ENCODE measurements at places on chromosomes 12 and 14.

- peak; percentile 10 for DNase-seq
- no peak overlapping the region for H3K4me3 ChIP-seq
- H3K36me3 ChIP-seq: no peaks in the 10 kb centered on the region
- H3K27ac ChIP-seq: no peak overlapping the region
Measured at GRCh38 chr14:77988970-77989369, 181.2 kb upstream of the NRXN3 start.

GRCh38 chr12:89544681-89545184 lies 18.9 kb upstream of the POC1B start:
- H3K4me3 ChIP-seq: no peak overlapping the region
- H3K27ac ChIP-seq: no peak overlapping the region
- H3K4me1 ChIP-seq: peaks cover 20% of the 10 kb centered on the region
- H3K36me3 ChIP-seq: no peaks in the 10 kb centered on the region

GRCh38 chr12:26252946-26253345 lies 57.6 kb downstream of the SSPN start:
- no peak for DNase-seq
- no peaks in the 10 kb centered on the region for H3K4me1 ChIP-seq
- H3K36me3 ChIP-seq: no peaks in the 10 kb centered on the region
- no peaks in the 10 kb centered on the region for H3K27me3 ChIP-seq
- H3K27ac ChIP-seq: no peak overlapping the region
- no peak overlapping the region for H3K4me3 ChIP-seq

DNA sequence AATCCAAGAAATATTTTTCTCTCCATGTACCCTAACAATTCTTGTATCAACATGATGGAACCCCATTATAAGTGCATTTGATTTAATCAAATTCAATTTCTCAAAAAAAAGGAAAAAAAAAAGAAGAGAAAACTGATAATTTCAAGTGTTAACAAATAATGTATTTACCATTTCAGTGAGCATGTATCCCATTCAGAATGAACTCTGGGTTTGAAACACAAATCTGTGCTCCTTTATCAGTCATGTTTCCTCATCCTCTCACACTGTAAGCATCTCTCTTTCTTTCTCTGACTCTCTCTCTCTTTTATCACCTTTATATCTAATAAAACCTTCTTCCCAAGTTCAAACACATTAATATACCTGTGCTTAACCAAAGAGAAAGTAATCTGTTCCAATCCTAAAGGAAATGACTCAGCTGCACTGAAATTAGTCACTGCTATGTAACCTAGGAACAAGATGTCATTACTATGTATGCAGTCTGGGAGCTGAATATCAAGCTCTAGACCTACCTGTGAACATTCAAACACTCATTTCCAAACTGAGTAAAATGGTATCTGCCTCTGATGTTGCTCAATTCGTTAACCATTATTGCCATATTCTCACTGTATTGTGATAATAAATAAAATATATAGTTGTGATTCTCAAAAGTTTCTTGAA lies 135.0 kb upstream of the LRIG3 start:
- no peaks in the 10 kb centered on the region for H3K36me3 ChIP-seq
- no peak overlapping the region for H3K4me3 ChIP-seq
- H3K27me3 ChIP-seq: no peaks in the 10 kb centered on the region
- H3K27ac ChIP-seq: no peak overlapping the region
- H3K4me1 ChIP-seq: no peaks in the 10 kb centered on the region

DNA sequence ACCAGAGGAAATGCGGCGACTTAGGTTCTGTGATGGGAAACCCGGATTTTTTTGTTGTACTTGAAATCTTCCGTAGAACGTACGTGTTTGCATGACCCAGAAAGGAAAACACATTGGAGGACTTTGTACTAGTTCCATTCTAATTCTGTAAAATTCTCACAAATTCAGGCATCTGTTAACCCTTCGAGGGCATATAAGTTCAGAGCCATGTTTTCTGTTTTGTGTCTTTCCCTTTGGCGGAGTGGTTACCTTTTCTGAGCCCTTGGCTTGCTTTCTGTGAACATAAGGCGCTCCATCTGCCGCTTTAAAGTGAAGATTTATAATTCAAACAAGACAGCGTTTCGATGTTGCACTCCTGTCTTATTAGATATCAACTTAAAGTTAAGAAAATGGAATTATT lies 34.2 kb downstream of the BICD1 start:
- H3K4me1 ChIP-seq: no peaks in the 10 kb centered on the region
- H3K27ac ChIP-seq: no peak overlapping the region
- DNase-seq: no peak
- no peaks in the 10 kb centered on the region for H3K27me3 ChIP-seq
- H3K36me3 ChIP-seq: no peaks in the 10 kb centered on the region

GRCh38 chr12:51773145-51773869 lies 75.2 kb downstream of the FIGNL2 start:
- no peaks in the 10 kb centered on the region for H3K36me3 ChIP-seq
- no peak overlapping the region for H3K27ac ChIP-seq
- no peak overlapping the region for H3K4me3 ChIP-seq
- no peaks in the 10 kb centered on the region for H3K4me1 ChIP-seq

DNA sequence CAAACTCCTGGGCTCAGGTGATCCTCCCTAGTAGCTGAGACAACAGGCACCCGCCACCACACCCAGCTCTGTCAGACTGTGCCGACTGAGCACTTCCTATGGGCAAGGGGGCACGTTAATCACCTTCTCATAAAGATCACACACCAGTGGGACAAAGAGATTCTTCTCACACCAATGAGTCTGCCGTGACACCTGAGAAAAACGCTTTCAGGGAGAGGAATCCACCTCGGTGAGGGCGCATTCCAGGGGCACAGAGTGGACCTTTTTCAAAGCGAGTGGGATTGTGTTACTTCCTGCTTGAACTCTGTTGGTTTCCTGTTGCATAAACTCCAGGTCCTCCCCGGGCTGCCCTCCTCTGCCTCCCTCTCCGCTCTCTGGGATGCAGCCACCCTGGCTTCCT lies 17.5 kb upstream of the SCARB1 start:
- no peaks in the 10 kb centered on the region for H3K36me3 ChIP-seq
- no peak for DNase-seq
- H3K4me3 ChIP-seq: no peak overlapping the region
- H3K27me3 ChIP-seq: no peaks in the 10 kb centered on the region
- no peak overlapping the region for H3K27ac ChIP-seq

GRCh38 chr12:15011162-15011561 lies 38.3 kb downstream of the PDE6H start:
- no peaks in the 10 kb centered on the region for H3K4me1 ChIP-seq
- no peaks in the 10 kb centered on the region for H3K36me3 ChIP-seq
- no peak for DNase-seq
- H3K27ac ChIP-seq: no peak overlapping the region

DNA sequence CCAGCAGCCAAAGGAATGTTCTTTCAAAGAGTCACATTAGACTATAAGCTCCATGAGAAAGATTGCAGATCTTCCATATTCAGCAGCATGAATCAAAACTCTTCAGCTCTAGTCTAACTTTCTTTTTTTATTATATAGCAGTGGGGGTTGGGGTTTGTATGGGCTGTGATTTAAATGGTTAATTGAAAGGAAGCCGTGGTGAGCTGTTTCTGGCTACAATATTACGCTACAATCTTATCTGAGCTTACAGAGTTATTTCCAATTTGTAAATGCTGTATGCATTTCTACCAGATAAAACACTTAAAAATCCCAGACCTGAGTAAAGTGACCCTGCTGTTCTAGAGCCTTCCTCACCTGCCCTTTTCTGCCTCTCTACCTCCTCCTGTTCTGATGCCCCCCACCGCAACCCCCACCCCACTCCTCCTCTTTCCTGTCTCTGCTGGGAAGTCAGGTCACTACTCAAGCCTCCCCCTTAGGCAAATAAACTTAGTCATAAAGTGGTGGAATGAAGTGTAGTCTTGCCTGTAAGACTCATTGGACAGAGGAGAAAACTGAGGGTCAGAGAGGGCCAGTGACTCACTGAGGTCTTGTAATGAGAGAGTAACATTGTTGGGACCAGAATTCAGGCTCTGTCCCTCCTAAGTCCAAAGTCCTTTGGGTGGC lies 1089.5 kb downstream of the BCL11B start:
- no peak for DNase-seq
- no peaks in the 10 kb centered on the region for H3K36me3 ChIP-seq
- no peak overlapping the region for H3K27ac ChIP-seq
- no peak overlapping the region for H3K4me3 ChIP-seq
- no peaks in the 10 kb centered on the region for H3K27me3 ChIP-seq

- H3K27me3 ChIP-seq: no peaks in the 10 kb centered on the region
- DNase-seq: no peak
- peak overlapping the region; percentile 83 for H3K27ac ChIP-seq
- H3K36me3 ChIP-seq: no peaks in the 10 kb centered on the region
- H3K4me1 ChIP-seq: peaks cover 67% of the 10 kb centered on the region
- no peak overlapping the region for H3K4me3 ChIP-seq
Measured at GRCh38 chr14:50339178-50339804, 27.2 kb downstream of the DMAC2L start.

GRCh38 chr12:26323673-26324072 lies 128.3 kb downstream of the SSPN start:
- no peaks in the 10 kb centered on the region for H3K36me3 ChIP-seq
- no peak overlapping the region for H3K4me3 ChIP-seq
- H3K27me3 ChIP-seq: no peaks in the 10 kb centered on the region
- DNase-seq: no peak

- peaks cover 67% of the 10 kb centered on the region for H3K4me1 ChIP-seq
- H3K27ac ChIP-seq: no peak overlapping the region
- no peak for DNase-seq
Measured at GRCh38 chr12:54328595-54329337, 3.8 kb downstream of the COPZ1 start.

GRCh38 chr12:51639361-51639760 lies 48.3 kb downstream of the SCN8A start:
- no peak overlapping the region for H3K27ac ChIP-seq
- no peak overlapping the region for H3K4me3 ChIP-seq
- H3K27me3 ChIP-seq: no peaks in the 10 kb centered on the region
- no peaks in the 10 kb centered on the region for H3K36me3 ChIP-seq
- DNase-seq: no peak

DNA sequence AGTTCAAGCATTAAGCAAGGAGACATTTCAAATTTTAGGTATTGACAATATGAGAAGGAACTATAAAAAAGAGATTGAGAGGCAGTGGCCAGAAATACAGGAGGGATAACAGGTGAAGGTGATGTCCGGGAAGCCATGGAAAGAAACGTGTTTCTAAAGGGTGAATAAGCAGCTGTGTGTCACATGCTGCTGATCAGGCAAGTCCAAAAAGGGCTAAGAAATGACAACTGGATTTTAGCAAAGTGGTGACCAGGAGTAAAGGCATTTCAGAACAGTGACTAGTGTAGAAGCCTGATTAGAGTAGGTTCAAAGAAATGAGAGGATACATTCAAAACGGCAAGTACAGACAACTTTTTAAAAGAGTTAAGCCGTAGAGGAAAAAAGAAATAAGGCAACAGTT lies 204.3 kb upstream of the DIO2 start:
- no peak overlapping the region for H3K4me3 ChIP-seq
- H3K4me1 ChIP-seq: no peaks in the 10 kb centered on the region
- H3K36me3 ChIP-seq: no peaks in the 10 kb centered on the region
- DNase-seq: no peak

DNA sequence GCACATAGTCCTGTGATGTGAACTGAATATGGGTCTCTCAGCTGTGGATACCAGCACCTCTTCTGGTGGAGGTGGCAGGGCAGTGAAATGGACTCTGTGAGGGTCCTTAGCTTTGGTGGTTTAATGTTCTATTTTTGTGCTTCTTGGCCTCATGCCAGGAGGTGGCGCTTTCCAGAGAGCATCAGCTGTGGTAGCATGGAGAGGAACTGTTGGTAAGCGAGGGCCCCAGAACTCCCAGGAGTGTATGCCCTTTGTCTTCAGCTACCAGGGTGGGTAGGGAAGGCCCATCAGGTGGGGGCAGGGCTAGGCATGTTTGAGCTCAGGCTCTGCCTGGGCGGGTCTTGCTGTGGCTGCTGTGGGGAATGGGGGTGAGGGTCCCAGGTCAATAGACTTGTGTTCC lies 241.7 kb downstream of the AEBP2 start:
- no peaks in the 10 kb centered on the region for H3K4me1 ChIP-seq
- no peak overlapping the region for H3K27ac ChIP-seq
- H3K4me3 ChIP-seq: no peak overlapping the region
- H3K27me3 ChIP-seq: no peaks in the 10 kb centered on the region

GRCh38 chr12:31488737-31489338 lies 102.1 kb downstream of the DENND5B start:
- no peaks in the 10 kb centered on the region for H3K27me3 ChIP-seq
- H3K27ac ChIP-seq: no peak overlapping the region
- H3K4me1 ChIP-seq: peaks cover 14% of the 10 kb centered on the region
- no peaks in the 10 kb centered on the region for H3K36me3 ChIP-seq
- no peak overlapping the region for H3K4me3 ChIP-seq

GRCh38 chr12:105330931-105331804 lies 677 bp downstream of the C12orf75 start:
- DNase-seq: no peak
- peak overlapping the region; percentile 86 for H3K27ac ChIP-seq
- H3K4me3 ChIP-seq: peak overlapping the region; percentile 96
- no peaks in the 10 kb centered on the region for H3K36me3 ChIP-seq
- no peaks in the 10 kb centered on the region for H3K27me3 ChIP-seq
- peaks cover 39% of the 10 kb centered on the region for H3K4me1 ChIP-seq

- no peak overlapping the region for H3K27ac ChIP-seq
- no peaks in the 10 kb centered on the region for H3K27me3 ChIP-seq
- H3K4me1 ChIP-seq: no peaks in the 10 kb centered on the region
- no peak for DNase-seq
- no peak overlapping the region for H3K4me3 ChIP-seq
Measured at GRCh38 chr12:83763425-83763824, 1076.7 kb downstream of the TMTC2 start.

- H3K27ac ChIP-seq: no peak overlapping the region
- peaks cover 69% of the 10 kb centered on the region for H3K4me1 ChIP-seq
- H3K27me3 ChIP-seq: no peaks in the 10 kb centered on the region
- no peaks in the 10 kb centered on the region for H3K36me3 ChIP-seq
- H3K4me3 ChIP-seq: no peak overlapping the region
- DNase-seq: no peak
Measured at GRCh38 chr12:116141833-116142162, 135.7 kb downstream of the MED13L start.

- H3K4me3 ChIP-seq: no peak overlapping the region
- H3K36me3 ChIP-seq: no peaks in the 10 kb centered on the region
- no peaks in the 10 kb centered on the region for H3K27me3 ChIP-seq
- DNase-seq: no peak
- no peaks in the 10 kb centered on the region for H3K4me1 ChIP-seq
Measured at GRCh38 chr12:2772370-2772769, 22.4 kb upstream of the FKBP4 start.

DNA sequence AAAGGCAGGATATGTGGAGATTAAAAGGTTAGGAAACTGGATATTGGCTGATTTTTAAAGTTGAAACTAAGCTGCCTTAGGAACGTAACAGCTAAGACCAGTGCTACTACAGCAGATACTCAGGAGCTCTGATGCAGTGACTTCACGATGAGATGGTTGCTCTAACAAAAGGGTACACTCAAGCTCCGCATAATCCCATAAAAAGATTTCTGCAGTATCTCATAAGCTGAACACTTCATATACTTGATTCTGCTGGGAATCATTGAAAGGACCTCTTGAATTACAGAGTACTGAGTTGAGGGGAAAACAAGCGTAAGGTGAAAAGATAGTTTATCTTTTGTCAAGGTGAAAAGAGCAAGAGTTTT lies 3.7 kb downstream of the RNF10 start:
- peak overlapping the region; percentile 70 for H3K27ac ChIP-seq
- no peaks in the 10 kb centered on the region for H3K27me3 ChIP-seq
- H3K36me3 ChIP-seq: peaks cover 4% of the 10 kb centered on the region
- no peak for DNase-seq
- peak overlapping the region; percentile 87 for H3K4me3 ChIP-seq
